Activated T-cell treated with anti-CD3 and anti-CD28 coated beads, Interleukin-2, amount 50 U/mL, for 24 hours (primary cell): ENCODE measurements at places on chromosomes 2 and 18.

DNA sequence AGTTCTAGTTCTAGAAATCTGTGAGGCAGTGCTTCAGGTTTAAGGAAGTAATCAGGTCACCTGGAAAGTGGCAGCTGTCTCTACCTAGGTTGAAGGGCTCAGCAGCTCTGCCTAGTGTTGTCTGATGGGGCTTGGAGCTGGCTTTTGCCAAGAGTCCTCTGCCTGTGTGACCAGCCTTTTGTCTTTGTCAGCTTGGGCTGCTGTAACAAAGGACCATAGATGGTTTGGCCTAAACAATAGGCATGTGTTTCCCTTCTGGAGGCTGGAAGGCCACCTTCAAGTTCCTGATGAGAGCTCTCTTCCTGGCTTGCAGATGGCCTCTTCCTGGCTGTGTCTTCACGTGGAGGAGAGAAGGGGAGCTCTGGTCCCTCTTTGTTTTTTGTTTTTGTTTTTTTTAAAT, 13.3 kb downstream of the UBE2F start:
- DNase-seq: no peak

GRCh38 chr2:60510713-60511112, 42.7 kb downstream of the BCL11A start:
- DNase-seq: no peak

DNA sequence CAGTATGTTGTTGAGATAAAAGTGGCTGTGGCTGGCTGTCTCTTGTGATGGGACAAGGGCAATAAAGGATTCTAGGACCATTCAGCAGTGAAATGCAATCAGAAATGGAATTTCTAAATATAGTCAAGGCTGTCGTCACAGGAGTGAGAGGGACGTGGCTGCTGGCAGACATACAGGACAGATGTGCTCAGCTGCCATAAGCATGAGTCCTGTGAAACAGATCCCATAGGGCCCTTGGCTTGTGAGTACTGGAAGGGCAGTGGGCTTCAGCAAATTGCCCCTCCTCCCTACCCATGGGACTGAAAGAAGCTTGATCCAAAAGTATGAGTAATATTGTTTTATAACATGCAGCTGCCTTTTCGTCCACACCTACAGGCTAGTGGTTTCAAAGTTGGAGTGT, 4.2 kb upstream of the CNNM3 start:
- no peak for DNase-seq

DNA sequence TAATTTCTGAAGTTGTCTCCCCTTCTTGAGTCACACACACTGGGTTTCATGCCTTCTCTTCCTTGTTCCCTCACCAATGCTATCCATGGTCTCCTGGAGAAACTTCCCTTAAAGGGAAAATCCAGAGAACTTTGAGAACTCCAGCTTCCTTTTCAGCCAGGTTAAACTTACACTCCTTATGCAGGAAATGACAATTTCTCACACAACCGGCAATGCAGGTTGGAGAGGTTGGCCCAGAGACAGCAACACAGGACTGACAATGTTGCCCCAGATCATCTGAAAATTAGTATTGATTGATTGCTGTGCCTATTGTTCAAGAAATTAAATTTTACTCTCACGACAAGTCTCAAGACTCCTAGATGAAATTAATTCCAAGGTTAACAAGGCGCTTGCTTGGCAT, 292.2 kb downstream of the NYAP2 start:
- DNase-seq: no peak

- no peak for DNase-seq
Measured at GRCh38 chr2:157771234-157771633, 104.9 kb downstream of the ACVR1 start.

DNA sequence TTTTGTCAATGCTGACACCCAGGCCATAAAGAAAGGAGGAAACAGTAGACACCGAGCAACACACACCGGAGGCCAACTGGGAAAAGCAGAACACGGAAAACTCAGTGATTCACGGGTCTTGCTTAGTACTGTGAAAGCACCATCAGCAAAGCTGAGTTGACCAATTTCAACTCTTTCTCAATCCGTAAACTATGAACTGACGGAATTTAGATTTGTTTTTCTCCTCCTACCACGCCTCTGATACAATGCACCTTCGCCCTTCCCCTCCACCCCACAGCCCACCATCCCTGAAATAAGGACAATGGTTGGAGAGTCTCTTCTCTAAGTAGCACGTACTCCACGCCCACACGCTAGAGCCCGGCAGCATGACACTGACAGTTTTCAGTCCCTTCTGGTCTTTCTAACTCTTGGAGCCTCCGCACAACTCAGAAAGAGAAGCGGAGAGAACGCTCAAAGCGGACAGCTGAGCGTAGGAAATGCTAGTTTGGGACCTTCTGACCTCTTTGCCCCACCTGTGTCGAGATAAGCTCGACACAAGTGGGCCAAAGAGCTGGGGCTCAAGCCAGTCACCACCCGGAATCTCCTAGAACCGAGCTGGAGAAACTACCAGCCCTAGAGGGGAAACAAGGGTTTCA, 669 bp downstream of the LNPK start:
- peak; percentile 71 for DNase-seq

GRCh38 chr2:194720462-194720861, 936.6 kb upstream of the SLC39A10 start:
- DNase-seq: no peak

DNA sequence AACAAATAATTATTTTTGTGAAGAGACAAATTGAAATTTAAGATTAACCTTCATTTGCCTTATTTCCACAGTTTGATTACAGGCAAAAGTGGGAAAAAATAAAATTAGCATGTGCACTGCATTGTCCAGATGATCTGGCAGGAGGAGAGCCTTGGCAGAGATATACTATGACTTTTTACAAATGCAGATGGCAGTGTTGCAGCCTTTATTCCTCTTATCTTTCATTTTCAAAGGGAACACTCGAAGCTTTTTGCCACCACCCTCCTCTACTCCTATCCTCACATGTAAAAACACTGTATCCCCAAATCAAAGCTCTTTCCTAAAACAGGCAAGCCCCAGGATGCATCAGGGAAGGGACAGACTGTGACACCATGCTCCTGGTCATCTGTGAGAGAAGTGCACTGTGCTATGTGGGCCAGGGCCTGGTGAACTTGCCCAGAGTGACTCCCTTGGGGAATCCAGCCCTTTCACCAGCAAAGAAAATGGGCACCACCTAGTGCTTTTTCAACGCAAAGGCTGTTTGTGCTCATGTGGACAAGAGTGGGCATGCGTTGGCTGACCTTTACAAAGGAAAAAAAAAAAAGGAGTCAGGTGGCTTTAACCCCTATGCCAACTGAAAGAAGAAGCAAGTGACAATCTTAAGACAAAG, 74.7 kb upstream of the ETAA1 start:
- no peak for DNase-seq

DNA sequence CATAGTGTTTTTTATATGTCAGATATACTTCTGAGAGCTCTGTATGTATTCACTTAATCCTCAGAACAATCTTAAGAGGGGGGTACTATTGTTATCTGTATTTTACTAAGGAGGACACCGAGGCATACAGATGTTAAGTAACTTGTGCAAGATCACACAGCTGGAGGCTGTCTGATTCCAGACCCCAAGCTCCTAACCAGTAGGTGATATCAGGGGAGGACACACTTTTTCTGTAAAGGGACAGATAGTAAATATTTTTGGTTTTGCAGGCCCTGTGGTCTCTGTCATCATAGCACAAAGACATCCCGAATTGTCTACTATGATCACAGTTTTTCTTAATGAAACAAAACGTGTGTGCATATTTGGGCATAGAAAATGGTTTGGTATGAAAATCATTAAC, 143.7 kb downstream of the LAMA3 start:
- no peak for DNase-seq

DNA sequence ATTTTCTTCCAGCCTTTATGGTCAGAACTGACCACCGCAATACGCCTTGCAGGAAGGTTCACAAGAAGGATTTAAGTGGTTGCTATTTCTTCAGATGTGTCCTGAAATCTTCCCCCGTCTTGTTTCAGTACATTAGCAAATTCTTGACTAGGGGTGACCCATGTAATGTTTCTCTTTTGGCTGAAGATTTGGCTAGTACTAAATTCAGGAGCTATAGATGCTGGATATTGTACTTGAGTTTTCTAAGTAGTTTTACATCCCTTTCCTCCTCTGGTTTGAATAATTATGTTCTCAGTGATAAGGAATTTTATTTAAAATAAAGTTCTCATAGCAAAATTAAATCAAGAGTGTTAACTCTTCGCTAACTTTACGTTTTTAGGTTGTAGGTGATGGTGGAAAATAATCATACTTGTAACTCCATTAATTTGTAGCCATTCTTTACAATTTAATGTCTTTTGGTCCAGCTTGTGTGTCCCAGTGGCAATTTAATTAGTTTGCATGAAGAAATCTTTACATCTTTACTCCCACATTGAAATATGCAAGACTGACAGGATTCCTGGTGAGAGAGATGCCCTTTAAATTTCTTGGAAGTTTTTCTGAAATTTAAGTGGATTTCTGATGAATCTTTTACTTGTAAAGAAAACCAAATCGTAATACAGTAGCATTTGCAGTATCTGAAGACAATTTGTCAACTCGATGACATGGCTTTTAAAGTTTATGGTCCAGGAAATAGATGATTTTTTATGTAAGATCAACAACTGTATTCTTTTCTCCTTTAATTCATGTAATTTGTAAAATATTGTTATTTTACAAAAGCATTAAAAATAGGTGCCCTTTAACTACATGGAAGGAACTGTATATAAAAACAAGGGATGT, 2.8 kb downstream of the PHLPP1 start:
- no peak for DNase-seq

GRCh38 chr2:226256237-226256636, 543.4 kb downstream of the IRS1 start:
- no peak for DNase-seq

- DNase-seq: no peak
Measured at GRCh38 chr2:53170466-53170865, 597.1 kb upstream of the CHAC2 start.

- DNase-seq: no peak
Measured at GRCh38 chr18:67590571-67591141, 74.1 kb upstream of the DSEL start.

DNA sequence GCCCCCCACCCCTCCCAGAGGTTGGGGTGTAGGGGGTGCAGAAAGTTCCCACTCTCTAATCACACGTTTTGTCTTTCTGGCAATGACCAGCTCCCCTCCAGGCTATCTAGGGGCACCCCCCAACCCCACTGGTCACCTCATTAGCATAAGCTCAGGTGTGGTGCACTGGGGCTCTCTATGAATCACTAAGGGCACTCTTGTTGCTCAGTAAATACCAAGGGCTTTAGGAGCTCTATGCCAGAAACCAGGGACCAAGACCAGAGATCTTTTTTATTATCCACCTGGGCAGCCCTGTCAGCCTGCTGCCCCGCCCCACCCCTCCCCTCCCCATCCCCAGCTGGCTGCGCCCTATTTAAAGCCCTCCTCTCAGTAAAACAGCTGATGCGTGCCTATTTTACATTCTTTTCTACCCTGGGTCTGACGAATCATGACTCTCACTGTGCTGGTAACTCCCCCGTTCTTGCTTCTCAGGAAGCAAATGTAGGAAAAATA, 24.3 kb downstream of the NCK2 start:
- DNase-seq: peak; percentile 41

DNA sequence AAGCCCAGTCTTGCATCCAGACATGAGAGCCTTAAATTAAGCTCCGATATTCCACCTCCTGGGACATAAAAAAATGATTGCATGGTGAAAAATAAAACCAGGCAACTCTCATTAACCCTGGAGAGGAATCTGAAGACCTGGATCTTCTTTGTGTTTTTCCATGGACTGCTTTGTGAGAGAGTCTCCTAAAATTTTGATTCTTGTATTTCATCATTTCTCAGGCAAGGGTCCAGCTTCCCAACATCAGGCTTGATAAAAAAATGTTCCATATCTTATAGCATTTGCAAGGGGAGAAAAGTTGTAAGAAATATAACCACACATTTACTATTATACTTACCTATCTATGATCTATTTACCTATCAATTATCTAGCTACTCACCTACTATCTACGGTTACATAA, 327.5 kb upstream of the SPHKAP start:
- no peak for DNase-seq

- no peak for DNase-seq
Measured at GRCh38 chr2:118558846-118559245, 288.6 kb downstream of the EN1 start.

DNA sequence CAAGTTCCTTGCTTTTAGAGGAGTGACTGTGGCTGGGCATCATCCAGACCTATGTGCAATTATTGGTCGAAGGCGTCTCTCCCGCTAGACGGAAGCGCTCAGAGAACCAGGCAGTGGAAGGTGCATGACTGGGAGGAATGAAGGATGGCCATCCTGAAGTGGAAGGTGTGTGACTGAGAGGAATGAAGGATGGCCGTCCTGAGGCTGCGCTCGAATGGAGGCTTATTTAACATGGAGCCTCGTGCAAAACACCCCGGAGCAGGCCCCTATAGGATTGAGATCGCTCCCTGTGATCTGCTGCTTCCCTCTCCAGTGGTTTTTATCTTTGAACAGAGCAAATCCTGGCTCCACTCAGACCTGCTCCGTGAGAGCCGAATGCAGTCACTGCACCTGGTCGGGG, 140.2 kb upstream of the ID2 start:
- no peak for DNase-seq

DNA sequence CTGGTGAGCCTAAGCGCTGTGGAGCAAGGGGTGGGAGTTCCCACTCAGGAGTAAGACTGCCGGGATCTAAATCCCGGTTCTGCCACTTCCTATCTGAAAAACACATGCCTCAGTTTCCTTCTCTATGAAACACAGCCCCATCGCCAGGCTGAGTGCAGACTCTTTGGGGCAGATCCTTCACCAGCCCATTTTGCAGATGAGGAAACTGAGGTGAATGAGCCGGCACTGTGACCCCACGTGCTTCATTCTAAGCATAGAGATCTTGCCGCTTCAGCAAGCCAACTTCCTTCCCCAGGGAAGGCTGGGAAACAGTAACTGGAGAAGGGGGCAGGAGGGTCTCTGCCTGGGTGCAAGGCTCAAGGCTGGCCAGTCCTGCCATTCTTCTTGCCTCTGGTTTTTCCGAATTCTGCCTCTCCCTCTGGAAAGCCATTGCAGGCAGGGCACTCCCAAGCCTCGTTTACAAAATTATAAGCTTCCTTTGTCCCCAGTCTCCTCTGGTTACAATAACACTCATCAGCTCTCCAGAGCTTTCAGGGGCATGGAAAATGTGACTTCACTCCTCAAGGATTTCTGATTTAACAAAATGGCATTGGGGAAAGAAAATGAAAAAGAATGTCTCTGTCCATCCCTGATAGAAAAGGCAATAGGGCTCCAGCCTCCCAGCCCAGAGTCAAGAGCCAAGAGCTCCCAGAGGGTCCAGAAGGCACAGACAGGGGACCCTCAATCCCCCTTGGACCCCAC, 249.2 kb downstream of the TNS1 start:
- no peak for DNase-seq

DNA sequence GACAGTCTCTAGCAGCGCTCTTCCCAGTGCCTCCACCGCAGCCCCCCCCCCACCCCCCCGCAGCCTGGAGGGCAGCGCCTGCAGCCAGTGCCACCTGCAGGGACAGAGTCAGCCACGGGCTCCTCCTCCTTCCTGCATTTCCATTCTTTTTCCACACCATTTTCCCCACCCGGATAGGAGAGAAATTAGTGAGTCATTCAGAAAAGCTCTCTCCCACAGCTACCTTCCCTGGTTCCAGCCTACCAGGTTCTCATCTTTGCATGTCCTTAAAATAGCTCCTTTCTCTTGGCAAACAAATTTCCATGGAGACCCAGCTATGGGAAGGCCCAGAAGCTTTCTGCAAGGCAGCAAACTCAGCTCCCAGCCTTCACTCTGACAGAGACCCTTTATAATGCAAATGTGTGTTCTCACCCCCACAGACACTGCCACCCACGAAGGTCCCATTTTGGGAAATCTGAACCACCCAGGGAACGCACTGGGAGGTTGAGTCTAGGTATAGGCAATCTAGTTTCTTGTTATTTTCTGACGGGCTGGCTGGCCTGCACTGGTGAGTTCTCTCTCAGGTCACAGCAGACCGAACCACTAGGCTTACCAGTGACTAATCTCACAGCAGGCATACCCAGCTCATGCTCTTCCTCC, 41.8 kb upstream of the ATG16L1 start:
- DNase-seq: no peak
